ENCODE measurements at places on chromosomes 2 and 18.

DNA sequence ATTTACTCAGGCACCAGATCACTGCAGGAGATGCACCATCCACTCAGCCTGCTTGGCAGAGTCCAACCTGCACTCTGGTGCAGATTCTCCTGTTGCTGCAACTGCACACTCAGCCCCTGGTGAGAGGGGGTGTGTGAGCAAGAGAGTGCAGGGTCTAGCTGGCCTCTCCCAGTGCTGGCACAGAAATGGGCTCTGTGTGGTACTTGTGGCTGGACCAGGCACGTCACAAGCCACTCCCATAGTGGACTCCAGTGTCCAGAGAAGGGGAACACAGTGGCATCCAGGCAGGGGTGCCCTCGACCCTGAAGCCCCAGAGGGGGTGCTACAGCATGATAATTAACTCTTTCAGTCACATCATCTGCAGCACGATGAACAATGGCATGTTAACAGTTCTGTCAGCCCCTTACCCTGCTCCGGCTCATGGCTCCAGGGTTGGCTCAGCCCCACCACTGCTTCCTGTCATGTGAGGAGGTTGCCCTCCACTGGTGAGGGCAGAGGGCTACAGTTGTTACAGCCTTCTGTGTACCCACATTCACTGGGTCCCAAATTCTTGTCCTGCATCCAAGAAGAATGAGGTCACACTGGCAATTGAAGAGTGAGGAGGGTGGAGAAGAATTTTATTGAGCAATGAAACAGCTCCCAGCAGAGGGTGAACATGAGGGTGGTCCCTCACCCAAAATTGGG lies 135.7 kb downstream of the EVA1A start:
- no peak for DNase-seq

GRCh38 chr18:1751249-1751648 lies 820.1 kb downstream of the METTL4 start:
- DNase-seq: no peak

DNA sequence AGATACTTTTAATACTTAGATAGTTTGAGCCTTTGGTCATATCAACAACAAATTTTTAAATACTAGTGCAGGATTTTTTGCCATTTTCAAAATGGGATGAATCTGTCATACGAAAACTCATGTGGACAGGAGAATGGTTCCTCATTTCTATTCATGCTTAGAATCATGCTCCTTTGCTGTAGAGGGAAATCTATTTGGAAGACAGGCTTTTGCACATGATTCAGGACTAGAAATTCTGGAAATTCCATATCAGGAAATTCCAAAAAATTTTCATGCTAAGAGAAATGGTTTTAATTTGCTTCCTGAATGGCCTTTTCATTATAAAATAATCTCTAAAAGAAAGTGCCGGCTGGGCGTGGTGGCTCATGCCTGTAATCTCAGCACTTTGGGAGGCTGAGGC lies 39.3 kb downstream of the MOGAT1 start:
- DNase-seq: no peak

DNA sequence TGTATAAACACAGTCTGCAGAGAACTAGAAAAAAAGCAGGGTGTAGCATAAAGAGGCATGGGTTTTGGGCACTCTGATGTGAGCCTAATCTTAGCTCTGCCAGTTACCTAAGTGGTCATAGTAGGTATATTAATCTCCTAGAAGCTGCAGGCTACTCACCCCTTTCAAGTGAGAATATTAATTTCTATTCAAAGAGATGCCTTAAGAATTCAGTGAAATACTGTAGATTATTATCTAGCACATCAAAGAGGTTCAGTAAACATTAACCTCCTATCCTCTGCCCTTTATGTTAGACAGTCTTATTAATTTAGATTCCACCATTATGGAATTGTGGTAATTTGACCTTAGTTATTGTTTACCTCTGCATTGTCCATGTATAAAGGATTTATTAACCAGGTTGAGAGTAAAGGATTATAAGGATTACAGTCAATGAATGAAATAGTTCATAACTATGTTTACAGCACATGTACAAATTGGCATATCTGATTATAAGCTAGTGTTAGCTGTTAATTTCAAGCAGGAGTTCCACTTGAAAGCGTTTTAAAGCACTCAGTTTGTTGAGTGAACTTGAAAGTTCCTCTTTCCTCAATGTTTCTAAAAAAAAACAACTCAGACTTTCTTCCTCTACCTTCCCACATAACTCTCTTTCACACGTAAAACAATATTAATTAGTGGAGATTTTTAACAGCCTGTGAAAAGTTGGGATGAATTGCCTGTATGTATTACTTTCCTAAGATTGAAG lies 150.6 kb upstream of the EPC2 start:
- DNase-seq: no peak

DNA sequence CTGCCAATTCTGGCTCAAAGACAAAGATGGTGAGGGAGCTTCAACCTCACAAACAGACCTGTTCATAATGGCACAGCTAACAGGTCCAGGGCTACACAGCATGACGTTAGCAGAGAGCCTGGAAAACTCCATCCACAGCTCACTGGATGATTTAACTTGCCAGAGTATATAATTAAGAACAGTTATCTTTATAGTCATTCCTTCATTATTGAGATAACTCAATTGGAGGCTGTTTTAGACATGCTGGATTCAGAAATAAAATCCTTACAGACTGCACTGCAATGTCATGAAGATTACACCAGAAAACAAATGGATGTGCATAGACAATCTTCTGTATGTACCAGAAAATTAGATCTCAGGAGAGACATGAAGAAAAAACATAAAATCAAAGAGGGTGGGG lies 55.1 kb upstream of the LYPD1 start:
- no peak for DNase-seq

DNA sequence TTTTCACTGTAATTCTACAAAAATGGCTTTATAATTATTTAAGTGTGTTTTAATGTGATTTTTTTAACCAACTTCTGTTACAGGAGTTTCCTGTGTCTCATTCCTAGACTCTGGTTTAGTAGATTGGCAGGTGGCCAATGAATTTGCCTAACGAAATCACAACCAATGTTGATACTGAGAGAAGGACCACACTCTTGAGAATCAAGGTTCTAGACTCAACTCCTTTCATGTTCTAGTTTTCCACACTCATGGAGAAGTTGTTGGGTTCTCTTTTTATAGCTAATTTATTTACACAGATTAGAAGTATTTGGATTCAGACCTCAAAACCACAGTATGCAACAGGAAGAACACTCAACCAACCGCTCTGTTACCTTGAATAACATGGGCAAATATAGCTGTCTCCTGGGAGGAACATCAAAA lies 22.6 kb upstream of the USP34 start:
- DNase-seq: no peak

- no peak for DNase-seq
Measured at GRCh38 chr2:191686729-191687128, 8.8 kb downstream of the NABP1 start.

GRCh38 chr2:233938676-233939370 lies 21.6 kb downstream of the TRPM8 start:
- DNase-seq: no peak

DNA sequence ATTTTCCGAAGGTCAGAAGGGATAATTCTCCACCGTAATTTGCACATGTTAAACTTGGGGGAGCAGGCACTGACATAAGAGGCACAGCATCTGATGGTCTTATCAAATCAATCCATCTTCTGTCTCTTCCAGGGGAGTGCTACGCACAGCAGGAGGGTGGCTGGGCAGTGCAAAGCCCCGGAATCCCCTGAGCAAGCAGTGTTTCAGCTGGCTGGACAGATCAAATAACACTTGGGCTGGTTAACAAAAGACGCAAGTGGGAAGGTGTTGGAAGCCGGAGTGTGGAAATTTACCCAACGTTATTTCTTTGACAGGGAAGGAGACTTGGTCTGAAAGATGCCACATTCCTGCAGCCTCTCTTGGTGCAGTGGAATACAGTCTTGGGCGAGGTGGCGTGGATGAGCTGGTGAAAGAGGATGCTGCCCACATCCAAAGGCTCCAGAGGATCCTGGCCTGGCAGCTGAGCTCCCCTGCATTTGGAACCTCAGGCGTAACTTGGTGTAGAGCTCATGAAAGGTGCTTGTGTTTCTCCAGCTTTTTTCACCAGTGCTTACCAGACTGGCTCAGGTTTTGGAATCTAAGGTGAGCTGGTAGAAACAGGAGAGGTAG lies 103.0 kb downstream of the MAPK4 start:
- no peak for DNase-seq

GRCh38 chr2:28507796-28508764 lies 12.2 kb downstream of the PLB1 start:
- no peak for DNase-seq

- no peak for DNase-seq
Measured at GRCh38 chr2:152583512-152584229, 133.6 kb downstream of the PRPF40A start.

GRCh38 chr2:79876430-79876829 lies 363.6 kb downstream of the CTNNA2 start:
- no peak for DNase-seq

GRCh38 chr2:28155627-28156026 lies 237.0 kb upstream of the FOSL2 start:
- peak; percentile 9 for DNase-seq

DNA sequence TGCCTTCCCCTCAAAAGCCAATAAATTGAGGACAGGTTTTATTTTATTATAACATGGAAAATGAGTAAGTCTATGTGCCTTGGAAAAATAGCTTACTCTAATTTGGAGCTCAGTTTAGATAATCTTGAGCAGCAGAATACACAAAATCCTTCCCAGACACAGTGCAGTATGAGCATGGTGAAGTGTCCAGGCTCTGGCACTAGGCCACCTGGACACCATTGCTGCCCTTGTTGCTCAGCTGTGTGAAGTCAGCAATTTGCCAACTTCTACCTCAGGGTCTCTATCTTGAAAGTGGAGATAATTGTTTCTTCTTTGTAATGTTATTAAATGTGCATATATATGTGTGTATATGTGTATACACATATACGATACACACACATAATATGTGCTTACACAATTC lies 104.9 kb upstream of the CAVIN2 start:
- DNase-seq: no peak

DNA sequence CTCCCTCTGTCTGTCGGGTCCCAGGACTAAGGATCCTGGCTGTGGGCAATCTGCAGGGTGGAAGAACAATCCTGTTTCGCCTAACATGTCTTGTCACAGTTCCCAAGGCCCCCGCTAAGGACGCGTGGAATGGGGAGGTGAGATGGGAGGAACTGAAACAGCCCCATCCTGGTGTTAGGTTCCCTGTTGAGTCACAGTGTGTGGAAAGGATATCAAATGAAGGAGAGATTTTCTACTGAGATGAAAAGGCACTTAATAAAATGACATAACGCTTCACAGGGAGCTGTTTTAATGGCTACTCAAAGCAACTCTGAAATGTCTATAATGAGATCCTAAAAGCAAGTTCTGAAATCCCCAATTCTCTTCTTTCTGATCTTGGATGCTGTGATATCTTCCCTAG lies 52.5 kb downstream of the RAB31 start:
- no peak for DNase-seq

DNA sequence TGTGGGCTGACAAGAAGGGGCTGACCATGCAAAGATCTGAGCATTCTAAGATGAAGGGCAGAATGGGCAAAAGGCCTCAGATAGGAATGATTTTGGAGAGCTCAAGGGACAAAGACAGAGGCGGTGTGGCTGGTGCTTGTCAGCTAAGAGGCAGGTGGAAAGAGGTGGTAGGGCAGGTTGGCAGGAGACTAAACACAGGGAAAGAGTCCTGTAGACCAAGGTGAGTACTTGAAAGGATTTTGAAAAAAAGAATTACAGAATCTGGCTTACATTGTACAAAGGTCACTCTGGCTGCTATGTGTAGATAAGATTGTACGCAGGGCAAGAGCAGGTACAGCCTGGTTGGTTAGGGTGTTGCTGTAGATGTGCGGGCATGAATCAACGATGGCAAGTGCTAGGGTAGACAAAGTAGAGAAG lies 50.6 kb downstream of the STK39 start:
- DNase-seq: no peak

DNA sequence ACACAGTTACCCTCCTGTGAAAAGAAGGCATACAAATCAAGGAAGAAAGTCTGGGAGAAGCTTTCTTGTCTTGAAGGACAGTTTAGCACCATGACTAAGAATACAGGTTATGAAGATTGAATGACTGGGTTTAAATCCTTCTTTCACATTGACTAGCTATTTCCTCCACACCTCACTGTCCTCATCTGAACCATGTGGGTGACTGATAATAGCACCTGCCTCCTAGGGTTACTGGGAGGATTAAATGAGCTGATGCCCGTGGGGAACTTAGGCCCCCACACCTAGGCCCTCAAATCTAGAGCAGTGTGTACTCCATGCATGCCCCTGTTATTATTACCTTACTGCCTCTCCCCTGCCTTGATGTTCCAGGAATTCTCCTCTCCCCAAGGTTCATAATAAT lies 202.9 kb downstream of the FBXO15 start:
- no peak for DNase-seq

DNA sequence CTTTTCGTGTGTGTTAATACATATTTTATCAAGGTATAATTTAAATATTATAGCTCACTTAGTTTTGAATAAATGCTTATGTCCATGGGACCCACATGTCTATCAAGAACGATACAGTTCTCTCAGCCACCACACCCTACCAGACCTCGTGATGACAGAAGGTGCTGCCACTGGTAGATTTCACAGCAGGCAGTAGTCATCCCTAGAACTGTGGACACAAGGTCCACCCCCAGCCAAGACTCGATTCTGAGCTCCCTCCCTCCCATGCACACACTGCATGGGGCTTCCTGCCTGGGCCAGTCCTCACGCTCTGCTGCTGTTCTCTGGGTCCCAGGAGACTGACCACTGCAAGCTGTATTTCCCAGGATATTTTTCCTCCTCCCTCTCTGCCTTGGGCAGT lies 26.5 kb upstream of the CREB1 start:
- no peak for DNase-seq

- DNase-seq: no peak
Measured at GRCh38 chr2:140650825-140651224, 1480.0 kb downstream of the LRP1B start.

DNA sequence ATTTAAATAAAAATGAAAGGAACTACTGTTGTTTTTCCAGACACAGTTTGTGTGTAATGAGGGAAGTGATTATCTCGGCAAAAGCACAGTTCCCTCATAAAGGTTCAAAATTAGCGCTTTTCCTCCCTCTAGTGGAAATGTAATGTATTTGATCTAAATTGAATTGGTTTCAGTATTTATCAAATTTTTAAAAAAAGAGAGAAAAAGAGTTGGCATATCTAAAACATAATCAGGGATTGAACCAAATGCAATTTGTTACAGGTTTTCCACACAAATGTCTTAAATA lies 37.5 kb downstream of the CMPK2 start:
- no peak for DNase-seq

GRCh38 chr2:75068546-75068945 lies 110.1 kb downstream of the POLE4 start:
- no peak for DNase-seq

GRCh38 chr2:223007531-223007930 lies 44.5 kb upstream of the KCNE4 start:
- DNase-seq: no peak

- no peak for DNase-seq
Measured at GRCh38 chr2:9629222-9630116, 1.3 kb downstream of the YWHAQ start.

GRCh38 chr18:46161703-46162396 lies 57.7 kb downstream of the HAUS1 start:
- DNase-seq: no peak

DNA sequence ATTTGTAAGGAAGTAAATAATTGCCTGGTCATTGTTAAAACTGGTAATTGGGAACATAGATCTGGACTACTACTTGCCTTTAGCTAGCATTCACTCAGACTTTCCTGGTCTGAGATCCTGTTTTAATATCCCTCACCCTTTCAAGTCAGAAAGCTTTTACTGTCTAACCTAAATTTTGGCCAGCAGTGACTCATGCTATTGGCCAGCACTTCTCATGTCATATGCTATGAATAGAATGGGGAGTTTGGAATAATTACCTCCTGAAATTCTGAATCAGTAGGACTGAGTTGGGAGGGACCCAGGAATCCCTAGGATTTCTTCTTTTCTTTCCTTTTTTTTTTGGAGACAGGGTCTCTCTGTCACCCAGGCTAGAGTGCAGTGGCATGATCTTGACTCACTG lies 19.3 kb downstream of the STK36 start:
- DNase-seq: no peak

Data from iPS DF 19.7 (cell line).